ENCODE measurements at places on chromosomes 11 and 22.

- DNase-seq = no peak
Observed at GRCh38 chr11:61628662-61628970, 47.7 kb upstream of the SYT7 start.

DNA sequence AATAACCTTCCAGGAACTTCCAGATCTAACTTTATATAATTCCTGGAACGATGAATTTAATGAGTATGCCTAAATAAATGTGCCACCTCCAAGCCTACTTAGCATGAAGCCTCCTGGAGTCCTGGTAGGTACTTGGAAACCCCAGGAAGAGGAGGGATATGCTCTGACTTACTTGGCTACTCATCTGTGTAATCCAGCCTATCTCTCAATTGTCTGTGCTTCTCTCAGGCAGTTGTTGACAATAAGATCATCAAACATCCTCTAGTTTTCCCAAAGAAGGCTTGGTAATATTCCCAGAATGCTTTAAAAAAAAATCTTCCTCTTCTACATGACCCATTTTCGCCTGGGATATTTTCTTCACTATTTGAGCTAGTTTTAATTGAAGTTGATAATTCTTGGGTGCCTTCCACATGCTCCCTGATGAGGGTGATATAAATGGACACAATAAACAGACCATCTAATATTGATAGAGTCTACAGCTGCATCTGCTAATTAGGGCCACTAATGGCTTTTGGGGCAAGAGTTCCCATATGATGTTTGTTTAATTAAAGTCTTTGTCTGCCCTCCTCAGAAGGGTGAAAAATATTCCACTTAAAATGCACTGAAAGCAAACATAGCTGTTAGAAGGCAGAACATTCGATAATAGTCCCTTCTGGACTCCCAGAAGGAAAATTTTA lies 75.5 kb upstream of the RAB38 start:
- no peak for DNase-seq

DNA sequence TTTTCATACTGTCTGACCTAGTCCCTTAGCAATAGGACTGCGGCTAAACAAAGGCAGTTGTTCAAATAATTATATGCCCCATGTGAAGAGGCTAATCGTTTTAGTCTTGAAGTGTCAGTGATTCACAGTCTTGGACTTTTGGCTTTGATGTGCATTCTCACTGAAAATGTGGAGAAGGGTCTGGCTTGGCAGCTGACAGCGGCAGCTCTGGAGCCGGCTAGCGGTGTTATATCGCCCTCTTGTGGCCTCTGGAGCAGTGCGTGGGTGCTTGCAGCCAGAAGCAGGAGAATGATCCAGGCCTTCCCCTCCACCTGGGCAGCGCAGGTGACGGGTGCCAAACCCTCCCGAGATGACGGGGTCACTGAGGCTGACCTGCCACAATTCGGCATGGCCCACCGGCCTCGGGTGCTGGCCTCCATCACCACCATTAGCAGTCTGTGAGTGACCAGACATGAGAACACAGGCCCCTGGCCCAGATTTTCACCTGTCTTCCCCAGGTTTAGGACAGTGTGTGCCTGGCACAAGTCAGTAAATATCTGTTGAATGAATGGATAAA lies 90.3 kb upstream of the PITPNB start:
- peak; percentile 78 for DNase-seq

DNA sequence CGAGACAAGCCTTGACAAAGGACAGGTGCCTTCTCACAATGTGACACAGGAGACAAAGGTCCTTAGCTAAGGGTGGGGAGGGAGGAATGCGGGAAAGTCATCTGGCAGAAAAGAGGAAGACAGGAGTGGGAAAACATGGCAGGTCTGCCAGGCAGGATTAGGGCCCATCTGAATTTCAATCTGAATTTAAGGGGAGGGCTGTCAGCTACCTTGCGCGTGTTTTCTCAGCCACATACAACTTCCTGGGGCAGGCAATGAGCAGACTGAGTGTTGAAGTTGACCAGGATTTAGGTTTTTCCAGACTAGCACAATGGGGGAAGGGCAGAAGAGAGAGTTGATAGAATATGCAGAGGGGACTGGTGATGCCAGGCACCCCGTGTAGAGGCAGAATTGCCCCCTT lies 66.7 kb upstream of the LARGE1 start:
- DNase-seq = no peak

DNA sequence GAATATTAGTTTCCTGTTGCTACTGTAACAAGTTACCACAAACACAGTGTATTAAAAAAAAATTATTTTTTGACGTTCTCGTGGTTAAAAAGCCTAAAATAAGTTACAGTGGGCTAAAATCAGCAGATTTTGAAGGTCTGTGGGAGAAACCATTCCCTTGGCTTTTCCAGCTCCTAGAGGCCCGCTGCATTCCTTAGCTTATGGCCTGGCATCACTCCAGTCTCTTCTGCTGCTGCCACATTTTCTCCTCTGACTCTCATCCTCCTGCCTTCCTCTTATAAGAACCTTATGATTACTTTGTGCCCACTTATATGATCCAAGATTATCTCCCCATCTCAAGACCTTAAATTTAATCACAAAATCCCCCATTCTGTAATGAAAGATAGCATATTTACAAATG lies 392.7 kb downstream of the GUCY1A2 start:
- DNase-seq = no peak

DNA sequence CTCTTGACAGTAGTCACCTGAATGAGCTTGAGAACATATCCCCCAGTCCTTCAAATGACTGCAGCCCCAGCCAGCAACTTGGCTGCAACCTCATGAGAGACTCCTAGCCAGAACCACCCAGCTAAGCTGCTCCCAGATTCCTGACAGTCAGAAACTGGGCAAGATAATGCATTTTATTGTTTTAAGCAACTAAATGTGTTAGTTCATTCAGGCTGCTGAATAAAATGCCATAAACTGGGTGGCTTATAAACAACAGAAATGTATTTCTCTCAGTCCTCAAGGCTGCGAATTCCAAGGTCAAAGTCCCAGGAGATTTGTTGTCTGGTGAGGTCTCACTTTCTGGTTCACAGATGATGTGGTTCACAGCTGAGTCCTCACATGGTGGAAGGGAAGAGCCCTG lies 5.8 kb upstream of the PAMR1 start:
- DNase-seq = no peak

DNA sequence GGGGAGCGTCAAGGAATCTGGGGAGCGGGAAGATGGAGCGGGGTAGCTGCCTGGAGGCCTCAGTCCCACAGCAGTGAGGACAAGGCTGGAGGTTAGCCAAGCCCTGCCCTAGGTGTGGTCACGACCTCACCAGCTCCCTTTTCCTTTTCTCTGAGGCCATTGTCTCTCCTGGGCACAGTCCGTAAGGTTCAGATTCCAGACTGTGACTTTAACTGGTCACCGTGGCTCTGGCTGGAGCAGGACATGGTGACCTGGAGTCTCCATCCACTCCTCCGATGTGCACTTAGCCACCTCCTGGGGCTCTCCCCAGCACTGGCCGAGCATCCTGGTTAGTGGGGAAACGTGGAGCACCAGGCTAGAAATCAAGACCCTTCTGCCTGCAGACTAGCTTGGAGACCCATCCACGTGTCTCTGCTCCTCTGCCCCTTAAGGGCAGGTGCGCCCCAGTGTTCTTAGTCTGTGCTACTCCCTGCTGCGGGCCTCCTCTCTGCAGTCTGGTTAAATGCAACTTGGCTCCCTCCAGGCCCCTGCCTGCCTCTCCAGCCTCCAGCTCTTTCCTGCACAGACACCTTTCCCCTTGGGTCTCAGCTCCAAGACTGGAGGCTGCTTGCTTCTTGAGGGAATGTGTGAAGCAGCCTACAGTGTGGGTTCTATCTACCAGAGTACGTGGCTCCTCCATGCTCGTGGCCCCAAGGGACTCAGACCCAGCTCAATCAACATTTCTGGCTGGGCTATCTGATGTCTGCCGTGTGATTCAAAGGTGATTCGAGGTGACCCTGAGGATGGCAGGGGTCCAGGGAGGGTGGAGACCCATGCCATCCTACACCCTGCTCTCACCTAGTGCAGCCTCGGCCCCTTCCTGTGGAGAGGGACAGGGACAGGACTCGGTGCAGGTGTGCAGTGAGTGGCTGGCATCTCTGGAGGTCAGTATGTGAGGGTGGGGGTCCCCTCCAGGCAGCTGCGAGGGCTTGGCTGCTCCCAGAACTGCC lies 5.2 kb downstream of the SLC25A1 start:
- no peak for DNase-seq

GRCh38 chr11:129239207-129239606 lies 47.1 kb upstream of the ARHGAP32 start:
- no peak for DNase-seq

GRCh38 chr11:9459667-9460321 lies 1.0 kb upstream of the ZNF143 start:
- DNase-seq = peak; percentile 60

DNA sequence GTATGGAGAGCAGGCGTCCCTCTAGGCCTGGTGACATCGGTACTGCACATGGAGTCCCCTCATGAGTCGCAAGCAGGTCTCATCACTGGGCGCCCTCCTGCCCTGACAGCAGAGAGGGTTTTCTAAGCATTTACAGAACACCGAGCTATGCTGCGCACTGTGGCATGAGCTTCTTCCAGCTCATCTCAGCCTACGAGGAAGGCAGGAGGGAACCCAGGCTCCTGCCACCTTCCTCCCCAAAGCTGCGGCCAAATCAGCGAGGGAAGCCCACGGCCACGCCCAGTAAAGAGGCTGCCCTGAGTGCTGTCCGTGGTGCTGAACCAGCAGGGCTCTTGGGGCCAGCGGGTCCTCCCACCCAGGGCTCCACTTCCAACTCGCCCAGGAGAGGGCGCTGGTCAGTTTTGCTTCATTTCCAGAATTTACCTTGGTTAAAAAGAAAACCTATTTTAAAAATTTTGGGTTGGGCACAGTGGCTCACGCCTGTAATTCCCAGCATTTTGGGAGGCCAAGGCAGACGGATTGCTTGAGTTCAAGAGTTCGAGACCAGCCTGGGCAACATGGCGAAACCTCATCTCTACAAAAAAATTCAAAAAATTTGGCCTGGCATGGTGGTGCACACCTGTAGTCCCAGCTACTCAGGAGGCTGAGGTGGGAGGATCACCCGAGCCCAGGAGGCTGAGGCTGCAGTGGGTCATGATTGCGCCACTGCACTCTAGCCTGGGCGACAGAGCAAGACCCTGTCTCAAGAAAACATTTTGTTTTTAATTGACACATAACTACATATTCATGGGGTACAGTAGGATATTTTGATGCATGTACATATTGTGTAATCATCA lies 34.2 kb downstream of the PHF21B start:
- peak; percentile 70 for DNase-seq

GRCh38 chr22:22940961-22941605 lies 53.5 kb downstream of the IGLL5 start:
- no peak for DNase-seq

DNA sequence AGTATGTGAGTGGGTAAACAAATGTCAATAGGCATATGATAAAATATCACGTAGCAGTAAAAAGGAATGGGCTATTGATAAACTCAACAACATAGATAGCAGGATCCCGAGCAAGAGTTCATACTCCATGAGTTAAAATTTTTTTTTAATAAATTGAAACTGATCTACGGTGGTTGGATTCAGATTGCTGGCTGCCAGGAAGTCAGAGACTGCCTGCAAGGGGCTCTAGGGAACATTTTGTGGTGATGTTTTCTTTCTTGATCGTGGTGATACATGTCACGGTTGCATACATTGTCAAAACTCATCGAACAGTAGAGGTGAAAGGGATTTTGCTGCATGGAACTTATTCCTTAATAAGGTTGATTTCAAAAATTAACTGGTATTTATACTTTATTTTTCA lies 62.6 kb upstream of the WNT7B start:
- DNase-seq = no peak

GRCh38 chr11:134905517-134905916 lies 493.5 kb upstream of the B3GAT1 start:
- DNase-seq = no peak

GRCh38 chr22:28464127-28464526 lies 215.5 kb downstream of the TTC28 start:
- DNase-seq = no peak

DNA sequence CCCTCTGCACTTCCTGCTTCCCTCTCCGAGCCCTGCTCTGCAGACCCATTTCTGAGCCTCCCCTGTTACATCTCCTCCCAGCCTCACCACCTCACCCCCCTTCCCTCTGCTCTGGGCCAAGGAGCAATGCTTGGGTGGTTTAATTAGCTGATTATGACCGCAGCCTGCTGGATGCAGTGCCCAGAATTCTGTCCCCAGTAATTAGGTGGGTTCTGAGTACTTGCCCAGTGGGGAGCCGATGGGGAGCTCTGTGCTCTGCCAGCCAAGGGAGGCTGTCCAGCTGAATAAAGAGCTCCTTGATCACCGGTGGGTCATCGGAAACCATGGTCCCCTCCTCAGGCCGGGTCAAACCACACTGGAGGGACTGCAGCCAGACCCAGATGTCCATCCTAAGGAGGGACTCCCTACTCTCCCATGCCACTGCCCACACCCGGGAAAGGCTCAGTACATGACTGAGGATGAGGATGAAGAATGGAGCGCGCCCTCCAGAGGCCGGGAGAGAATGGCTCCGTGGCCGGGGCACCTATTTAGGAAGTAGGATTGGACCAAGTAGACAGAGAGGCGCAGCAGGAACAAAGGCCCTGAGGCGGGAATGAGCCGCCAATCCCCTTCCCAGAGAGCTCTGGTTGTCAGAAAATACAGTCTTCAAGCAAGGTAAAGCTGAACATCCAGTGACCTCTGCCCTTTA lies 9.1 kb downstream of the ARRB1 start:
- no peak for DNase-seq
